ENCODE measurements at places on chromosomes 2 and 18.

- no peak overlapping the region for H3K4me3 ChIP-seq
- no peak for DNase-seq
- H3K27me3 ChIP-seq = no peaks in the 10 kb centered on the region
These were observed 35.9 kb downstream of the DCDC2C start for GRCh38 chr2:3739313-3739712.

DNA sequence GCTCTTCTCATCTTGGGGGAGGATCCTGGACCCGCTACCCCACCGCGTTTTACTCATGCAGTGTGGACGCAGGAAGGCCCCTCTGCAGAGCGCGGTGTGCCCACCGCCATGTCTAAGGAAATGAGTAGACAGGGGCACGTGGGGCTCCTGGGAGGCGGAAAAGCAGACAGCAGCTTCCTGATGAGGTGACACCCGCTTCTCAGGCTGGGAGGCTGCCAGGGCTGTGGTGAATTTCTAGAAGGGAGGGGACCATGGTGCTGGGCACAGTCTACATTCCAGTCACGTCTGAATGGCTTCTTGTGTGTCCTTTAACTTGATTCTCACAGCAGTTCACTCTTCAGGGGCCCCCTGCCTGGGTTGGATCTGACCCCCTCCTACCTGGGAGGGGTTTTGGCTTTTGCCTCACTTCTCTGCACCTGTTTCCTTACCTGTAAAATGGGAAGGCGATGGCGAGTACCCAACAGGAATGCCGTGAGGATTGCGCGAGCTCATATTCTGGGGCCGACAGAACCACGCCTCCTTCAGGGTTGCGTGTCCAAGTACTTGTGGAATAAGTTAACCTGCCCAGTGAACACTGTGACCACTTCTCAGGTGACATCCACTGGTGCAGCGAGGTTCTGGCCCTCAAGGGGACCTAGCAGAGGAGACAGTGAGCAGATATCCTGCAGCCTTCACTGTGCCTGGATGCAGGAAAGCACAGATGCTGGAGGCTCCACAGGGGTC, 32.3 kb upstream of the MBP start:
- H3K36me3 ChIP-seq = no peaks in the 10 kb centered on the region
- no peaks in the 10 kb centered on the region for H3K4me1 ChIP-seq
- H3K27ac ChIP-seq = no peak overlapping the region

DNA sequence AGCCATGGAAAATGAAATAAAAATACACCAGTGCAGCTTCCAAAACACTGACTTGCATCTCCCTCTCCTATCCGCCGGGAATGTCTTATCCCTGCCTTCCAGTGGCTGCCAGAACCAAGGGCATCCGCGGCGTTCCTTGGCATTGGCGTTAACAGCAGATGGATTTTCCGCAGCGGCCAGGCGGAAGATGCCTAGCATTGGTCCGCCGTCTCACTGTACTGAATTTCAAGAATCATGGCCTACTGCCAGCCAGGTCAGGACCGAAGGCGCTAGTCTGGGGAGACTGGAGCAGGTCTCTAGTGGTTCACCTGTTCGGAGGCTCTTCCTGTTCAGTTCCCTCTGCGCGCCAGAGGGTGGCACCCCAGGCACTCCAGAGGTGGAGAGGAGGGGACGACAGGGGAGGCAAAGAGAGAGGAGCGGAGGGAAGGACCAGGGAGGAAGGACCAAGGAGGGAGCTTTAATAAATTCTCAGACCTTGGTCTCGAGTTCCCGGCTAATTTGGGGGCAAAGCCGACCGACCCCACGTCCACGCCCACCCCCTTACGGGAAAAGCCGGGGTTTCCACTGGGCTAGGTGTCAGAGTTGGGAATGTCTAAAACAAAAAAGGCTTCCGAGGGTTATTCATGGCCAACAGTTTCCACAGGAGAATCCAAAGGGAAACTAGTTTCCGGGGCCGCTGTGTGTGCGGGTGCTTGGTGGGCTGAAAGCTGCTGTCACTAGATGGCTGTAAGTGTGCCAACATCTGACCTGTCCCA, 3.7 kb upstream of the BCL2L11 start:
- peak; percentile 73 for DNase-seq
- H3K27ac ChIP-seq = peak overlapping the region; percentile 1
- H3K4me3 ChIP-seq = peak overlapping the region; percentile 13
- no peaks in the 10 kb centered on the region for H3K27me3 ChIP-seq

DNA sequence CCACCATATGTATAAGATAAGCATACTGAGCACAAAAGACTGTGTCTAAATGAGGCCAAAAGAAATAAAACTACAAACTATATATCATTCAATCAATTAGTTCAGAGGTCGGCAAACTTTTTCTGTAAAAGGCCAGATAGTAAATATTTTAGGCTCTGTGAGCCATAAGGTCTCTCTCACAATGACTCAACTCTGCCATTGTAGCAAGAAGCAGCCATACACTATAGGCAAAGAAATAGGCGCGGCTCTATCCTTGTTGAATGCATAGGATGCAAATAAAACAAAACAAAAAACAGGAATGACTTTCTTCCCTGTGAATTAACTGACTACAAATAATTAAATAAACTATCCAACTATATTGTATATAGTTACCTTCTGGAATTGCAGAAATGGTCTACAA, 8.6 kb upstream of the CCDC88A start:
- no peaks in the 10 kb centered on the region for H3K4me1 ChIP-seq
- H3K36me3 ChIP-seq = no peaks in the 10 kb centered on the region
- H3K27ac ChIP-seq = no peak overlapping the region
- no peak overlapping the region for H3K4me3 ChIP-seq

DNA sequence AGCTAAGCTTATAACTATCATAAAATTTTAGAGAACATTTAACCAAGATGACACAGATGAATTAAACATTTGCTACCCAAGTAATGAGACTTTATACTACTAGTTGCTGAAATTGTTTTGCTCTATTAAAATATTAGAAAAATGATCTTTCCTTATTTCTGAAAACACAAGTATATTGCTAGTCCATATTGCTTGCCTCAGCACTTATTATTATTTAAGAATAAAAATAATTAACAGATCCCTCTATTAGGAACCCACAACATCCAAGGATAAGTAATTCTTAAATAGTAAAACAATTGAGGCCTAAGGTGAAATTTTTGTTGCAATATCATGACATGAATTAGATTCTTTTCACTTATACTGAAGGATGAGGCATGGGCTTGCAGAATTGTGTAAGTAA, 65.2 kb downstream of the CCDC148 start:
- no peaks in the 10 kb centered on the region for H3K36me3 ChIP-seq
- H3K27ac ChIP-seq = no peak overlapping the region
- DNase-seq = no peak
- H3K4me3 ChIP-seq = no peak overlapping the region
- no peaks in the 10 kb centered on the region for H3K27me3 ChIP-seq
- no peaks in the 10 kb centered on the region for H3K4me1 ChIP-seq

- peaks cover 4% of the 10 kb centered on the region for H3K4me1 ChIP-seq
- no peak overlapping the region for H3K4me3 ChIP-seq
- H3K36me3 ChIP-seq = no peaks in the 10 kb centered on the region
- DNase-seq = no peak
- H3K27me3 ChIP-seq = no peaks in the 10 kb centered on the region
- H3K27ac ChIP-seq = no peak overlapping the region
These were observed 90.1 kb upstream of the SERTAD2 start for GRCh38 chr2:64743739-64744330.

DNA sequence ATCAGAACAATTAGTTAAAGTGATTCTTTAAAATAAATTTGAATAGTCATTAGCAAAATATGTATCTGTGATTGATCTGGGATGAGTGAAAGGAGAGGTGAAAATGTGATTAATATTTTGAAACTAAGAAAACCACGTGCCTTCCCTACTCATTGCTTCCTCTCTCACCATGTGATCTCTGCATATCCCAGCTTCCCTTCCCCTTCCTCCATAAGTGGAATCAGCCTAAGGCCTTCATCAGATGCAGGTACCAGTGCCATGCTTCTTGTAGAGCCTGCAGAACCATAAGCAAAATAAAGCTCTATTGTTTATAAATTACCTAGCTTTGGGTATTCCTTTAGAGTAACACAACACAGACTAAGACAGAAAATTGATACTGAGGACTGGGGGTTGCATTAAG, 11.2 kb upstream of the STAT1 start:
- no peak overlapping the region for H3K4me3 ChIP-seq
- no peaks in the 10 kb centered on the region for H3K36me3 ChIP-seq
- H3K27me3 ChIP-seq = no peaks in the 10 kb centered on the region
- no peaks in the 10 kb centered on the region for H3K4me1 ChIP-seq
- H3K27ac ChIP-seq = no peak overlapping the region

DNA sequence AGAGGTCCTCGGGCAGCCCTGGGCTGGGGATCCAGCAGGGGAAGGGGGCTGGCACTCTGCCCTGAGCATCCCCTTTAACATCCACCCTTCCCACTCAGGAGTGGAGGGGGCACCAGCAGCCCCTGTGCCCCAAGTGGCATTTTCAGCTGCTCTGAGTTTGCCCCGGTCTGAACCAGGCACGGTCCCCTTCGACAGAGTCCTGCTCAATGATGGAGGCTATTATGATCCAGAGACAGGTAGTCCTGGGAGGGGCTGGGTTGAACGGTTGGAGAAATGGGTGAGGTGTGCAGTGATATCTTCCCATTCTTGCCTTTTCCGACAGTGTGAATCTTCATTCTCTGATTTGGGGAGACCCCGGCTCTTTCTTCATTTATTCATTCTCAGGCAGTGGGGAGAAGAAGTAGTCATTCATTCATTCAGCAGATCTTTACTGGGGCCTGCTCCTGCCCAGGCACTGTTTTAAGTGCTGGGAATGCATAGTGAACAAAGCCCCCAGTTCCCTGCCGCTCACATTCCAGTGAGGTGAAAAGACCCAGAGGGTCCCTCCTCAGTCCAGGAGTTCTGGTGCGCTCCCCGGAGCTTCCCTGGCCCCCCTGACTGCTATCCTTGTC, 1.4 kb upstream of the KHK start:
- no peaks in the 10 kb centered on the region for H3K36me3 ChIP-seq
- peak overlapping the region; percentile 74 for H3K4me3 ChIP-seq
- no peaks in the 10 kb centered on the region for H3K27me3 ChIP-seq
- H3K27ac ChIP-seq = peak overlapping the region; percentile 98
- no peak for DNase-seq

DNA sequence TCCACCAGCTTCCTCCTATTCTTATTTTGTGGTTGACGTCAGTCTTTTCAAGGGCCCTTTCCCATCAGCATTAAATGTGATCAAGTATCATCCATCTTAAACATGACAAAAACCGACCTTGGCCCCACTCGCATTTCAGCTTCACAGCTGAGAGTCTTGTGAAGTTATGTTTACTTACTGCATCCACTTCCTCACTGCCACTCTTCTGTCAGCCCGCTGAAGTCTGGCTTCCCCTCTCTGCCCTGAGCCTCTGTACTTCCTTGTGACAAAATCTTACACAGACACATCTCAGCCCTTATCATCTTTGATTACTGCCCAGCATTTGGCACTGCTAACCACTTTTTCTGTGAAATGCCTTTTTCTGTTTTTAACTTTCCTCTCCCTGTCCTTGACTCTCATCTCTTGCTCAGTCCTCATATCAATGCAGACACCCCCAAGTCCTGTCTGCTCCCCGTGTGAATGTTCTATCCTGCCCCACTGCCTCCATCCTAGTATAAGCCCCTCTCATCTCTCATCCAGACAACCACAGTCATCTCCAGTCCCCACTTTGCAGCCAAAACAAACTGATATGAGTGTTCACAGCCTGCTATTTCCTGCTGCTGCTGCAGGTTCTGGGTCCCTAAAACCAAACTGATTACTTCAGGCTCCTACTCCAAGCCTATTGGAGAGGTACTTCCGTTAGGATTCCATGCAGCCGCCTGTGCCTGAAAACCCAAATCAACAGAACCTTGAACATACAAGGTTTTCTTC, 31.4 kb downstream of the FOSL2 start:
- no peak overlapping the region for H3K27ac ChIP-seq
- H3K27me3 ChIP-seq = no peaks in the 10 kb centered on the region
- no peaks in the 10 kb centered on the region for H3K36me3 ChIP-seq
- H3K4me3 ChIP-seq = no peak overlapping the region

- H3K4me1 ChIP-seq = no peaks in the 10 kb centered on the region
- DNase-seq = no peak
- H3K27me3 ChIP-seq = no peaks in the 10 kb centered on the region
- H3K36me3 ChIP-seq = no peaks in the 10 kb centered on the region
These were observed 267.2 kb upstream of the HDAC4 start for GRCh38 chr2:239668042-239668441.
